ENCODE measurements at places on chromosomes 5 and 9.

- DNase-seq = no peak
These were observed 1019.9 kb upstream of the WWC1 start for GRCh38 chr5:167271511-167271910.

GRCh38 chr5:60463179-60463868 lies 236.6 kb downstream of the DEPDC1B start:
- DNase-seq = no peak

- no peak for DNase-seq
These were observed 3.9 kb upstream of the FBP1 start for GRCh38 chr9:94643176-94643575.

DNA sequence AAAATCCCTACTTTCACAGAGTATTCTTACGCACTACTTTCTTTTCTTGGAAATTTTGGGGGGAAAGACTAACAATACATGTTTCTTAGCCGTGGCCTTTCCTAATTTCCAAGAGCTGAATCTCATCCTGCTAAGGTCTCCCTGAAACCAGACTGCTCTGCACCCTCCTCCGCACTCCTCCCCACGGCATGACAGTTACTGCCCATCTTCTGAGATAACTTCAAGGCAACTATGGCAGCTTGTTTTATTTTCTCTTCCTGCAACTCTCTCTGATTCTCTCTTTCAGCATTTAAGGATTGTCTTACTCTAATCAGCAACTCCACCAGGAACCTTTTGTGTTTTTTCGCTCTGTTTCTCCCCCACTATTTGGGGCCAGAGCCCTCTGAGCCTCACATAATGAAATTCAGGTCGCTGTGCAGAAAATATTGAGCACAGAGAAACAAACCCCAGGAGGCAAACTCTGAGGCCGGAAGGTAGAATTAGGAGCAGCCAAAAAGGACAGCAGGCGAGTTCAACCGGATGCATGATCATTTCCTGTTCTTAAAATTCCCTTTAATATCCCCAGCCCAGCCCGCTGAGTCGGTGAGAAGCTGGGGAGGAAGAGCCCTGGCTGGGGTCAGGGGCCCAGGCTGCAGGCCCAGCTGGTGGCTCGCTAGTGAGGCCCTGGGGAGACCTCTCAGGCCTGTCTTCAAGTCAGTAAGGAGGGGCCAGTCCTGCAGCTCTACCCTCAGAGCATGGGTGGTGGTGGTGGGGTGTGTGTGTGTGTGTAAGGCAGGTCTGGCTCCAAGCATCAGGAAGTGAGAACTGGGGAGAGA lies 213.6 kb upstream of the S1PR3 start:
- DNase-seq = peak; percentile 15

DNA sequence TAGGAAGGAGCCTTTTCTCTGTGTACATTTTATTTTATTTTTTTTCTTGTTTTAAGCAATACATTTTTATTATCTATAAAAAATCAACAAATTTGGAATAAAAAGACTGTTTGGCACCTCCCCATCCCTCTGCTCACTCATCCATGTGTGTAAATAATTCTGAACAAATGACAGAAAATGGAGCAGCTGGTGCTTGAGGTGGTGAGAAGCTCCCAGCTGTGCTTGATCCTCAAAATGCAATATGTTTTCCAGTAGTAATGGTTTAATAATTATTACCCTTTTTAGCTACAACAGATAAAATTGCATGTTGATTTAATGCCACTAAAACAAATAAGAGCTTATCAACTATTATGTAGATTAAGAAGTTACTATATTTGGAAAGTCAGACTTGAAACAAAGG lies 132.5 kb downstream of the CDH18 start:
- DNase-seq = no peak

DNA sequence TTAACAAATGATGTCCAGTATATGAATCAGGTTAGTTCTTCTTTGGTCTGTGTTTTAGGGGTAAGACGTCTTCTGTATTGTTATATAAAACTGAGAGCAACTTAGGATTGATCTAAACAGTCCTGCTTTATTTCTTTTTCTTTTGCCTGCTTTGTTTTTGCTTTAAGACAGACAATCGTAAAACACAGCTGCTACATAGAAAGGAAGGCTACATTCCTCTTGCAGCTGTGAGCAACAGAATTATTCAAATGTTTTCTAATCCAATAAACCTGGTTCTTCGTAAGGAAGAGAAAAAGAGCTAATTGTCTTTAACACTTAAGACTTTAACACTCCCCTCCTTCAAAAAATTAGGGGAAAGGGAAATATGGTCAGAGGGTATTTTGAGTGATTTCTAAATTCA lies 14.6 kb downstream of the FGF1 start:
- no peak for DNase-seq

DNA sequence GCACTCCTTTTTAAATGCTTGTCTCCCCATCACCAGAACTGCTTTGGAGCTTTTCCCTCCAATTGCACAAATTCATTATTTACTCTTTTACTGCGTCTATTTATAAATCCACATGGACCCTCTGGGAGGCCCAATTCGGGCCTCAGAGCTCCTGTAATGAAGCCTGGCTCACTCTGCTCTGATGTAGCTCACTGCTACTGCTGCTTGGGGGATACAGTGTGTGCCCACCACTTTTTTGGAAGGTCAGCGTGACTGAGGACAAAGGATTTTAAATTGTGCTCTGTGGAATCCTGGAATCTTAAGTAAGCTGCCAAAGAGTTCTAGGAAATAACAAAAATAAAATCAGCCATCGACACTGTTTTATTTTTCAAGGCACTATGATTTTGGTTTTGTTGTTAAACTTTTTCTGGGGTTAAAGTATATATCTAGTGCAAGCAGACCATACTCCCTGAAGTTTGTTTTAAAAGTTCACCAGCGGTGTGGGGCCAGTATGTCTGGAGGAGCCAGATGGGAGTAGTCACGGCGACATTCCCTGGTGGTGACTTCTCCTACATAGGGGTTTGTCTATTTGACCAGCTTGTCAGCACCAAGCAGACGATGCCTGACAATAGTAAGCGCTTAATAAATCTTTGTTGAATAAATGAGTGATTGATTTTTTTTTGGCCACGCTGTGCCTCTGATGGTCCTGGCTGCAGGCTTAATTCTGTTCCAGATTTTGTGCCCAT lies 142.8 kb downstream of the TMEM38B start:
- no peak for DNase-seq

GRCh38 chr5:163564321-163564938 lies 59.0 kb downstream of the MAT2B start:
- DNase-seq = peak; percentile 47

DNA sequence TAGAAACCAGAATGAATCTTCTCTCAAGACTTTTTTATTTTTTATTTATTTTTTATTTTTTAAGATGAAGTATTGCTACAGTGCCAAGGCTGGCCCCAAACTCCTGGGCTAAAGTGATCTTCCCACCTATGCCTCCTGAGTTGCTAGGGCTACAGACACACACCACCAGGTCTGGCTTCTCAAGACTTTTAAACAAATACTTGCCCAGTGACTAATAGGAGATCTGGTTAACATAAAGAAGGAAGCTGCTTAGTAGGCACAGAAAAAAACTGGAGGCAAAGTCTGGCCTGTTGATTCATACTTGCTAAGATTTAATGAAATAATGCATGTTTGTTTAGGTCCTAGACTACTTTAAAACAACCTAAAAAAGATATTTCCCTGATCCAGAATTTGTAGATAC lies 43.8 kb downstream of the SLC38A9 start:
- peak; percentile 37 for DNase-seq

DNA sequence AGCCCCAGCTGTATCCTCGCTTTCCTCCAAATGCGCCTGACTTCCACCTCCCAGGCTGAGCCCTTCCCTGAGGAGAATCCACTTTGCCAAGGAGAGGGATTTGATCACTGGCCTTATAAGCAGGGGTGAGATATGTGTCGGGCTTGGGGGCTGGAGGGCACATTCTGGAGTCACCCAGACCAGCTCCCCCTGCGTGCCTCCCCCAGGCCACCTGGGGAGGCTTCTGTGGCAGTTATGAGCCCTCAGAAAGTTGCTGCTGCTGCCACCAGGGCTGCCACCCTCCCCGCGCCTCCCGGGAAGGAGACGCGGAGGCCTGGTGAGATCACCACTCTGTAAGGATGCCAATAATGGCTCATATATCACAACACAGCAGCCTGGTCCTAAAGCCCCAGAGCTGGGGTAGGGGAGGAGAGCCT lies 211.5 kb downstream of the PAPPA start:
- no peak for DNase-seq

DNA sequence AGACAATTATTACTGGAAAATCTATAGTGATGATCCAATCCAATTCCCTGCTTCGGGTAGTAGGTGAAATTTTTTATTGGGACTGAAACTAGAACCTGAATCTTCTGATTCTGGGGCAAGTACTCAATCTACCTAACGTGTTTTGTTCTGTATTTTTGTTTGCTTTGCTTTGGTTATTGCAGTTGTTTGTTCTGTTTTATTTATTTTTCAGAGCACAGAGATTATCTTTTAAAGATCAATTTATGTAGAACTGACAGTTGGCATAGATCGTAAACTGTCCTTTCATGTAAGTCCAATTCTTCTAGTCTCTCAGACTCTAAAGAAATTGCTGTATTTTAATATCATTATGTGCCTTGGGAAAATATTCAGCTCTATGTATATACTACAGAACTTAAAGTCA lies 401.6 kb downstream of the ANXA1 start:
- DNase-seq = no peak

GRCh38 chr9:137306066-137306849 lies 4.2 kb upstream of the NRARP start:
- no peak for DNase-seq

GRCh38 chr9:30020161-30020560 lies 2364.3 kb upstream of the ACO1 start:
- no peak for DNase-seq

Data from ELF-1 (cell line).